MCF 10A (cell line): ENCODE measurements at places on chromosomes 7 and 10. TPM values are rescaled to one million over a fixed set of nuclear protein-coding genes. Genes with fewer than 3 reads are reported as not detected.

- H3K27me3 ChIP-seq = no peaks in the 10 kb centered on the region
- no peak for DNase-seq
- H3K4me3 ChIP-seq = no peak overlapping the region
- H3K36me3 ChIP-seq = peaks cover 25% of the 10 kb centered on the region
- H3K4me1 ChIP-seq = no peaks in the 10 kb centered on the region
- no peak overlapping the region for H3K27ac ChIP-seq
Observed at GRCh38 chr10:68423522-68423921, 16.4 kb upstream of the RUFY2 start.

DNA sequence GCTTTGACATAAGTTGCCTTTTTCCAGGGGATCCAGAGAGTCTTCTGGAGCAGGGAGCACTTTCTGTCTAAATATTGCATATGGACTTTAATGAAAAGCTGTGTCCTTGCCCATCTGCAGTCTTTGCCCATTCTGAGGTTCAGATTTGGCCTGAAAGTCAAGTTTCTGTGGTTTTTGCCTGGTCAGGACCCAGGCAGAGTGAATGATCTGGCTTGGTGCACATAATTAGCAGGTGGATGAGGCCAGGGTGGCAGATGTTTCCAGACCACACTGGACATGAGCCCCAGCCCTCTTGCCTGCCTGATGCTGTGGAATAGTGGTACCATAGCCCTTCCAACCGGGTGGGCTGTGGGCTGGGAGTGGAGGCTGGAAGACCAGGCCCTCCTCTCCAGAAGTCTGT lies 11.0 kb downstream of the HECW1 start:
- DNase-seq = no peak
- no peaks in the 10 kb centered on the region for H3K36me3 ChIP-seq
- no peak overlapping the region for H3K4me3 ChIP-seq
- peaks cover 9% of the 10 kb centered on the region for H3K27me3 ChIP-seq

DNA sequence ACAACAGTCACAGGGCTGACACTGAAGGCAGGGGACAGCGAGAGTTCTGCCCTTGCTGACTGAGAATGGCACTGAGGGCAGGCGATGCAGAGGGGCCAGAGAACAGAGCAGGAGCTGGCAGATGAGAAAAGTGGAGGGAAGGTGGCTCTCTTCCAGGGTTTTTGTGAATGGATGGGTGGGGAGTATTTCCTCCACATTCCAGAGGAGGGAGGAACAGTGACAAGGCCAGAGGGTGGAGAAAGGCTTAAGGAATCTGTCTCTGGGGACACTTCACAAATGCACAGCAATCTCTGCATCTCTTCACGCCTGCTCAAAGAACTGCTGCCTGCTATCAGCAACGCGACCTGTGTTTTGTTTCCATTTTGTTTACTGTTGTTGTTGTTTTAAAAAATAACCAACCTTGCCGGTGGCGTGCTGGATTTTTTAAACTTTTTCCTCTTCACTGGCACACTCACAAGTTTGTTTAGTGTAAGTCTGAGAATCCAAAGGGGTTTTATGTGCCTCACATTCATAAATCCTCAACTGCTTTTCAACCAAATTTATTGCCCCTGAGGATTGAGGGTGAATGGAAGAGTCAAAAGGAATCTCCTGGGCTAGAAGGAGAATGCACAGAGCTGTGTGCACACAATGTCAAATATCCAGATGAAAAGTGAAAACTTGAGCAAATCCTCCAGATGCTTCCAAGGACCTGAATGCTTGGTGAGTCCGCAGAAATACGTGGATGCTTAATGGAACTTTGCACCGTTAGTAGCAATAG lies 129.3 kb downstream of the GLI3 start:
- H3K27ac ChIP-seq = peak overlapping the region; percentile 63
- H3K36me3 ChIP-seq = peaks cover 27% of the 10 kb centered on the region
- DNase-seq = peak; percentile 51
- no peaks in the 10 kb centered on the region for H3K27me3 ChIP-seq
- peaks cover 55% of the 10 kb centered on the region for H3K4me1 ChIP-seq
- H3K4me3 ChIP-seq = peak overlapping the region; percentile 41

DNA sequence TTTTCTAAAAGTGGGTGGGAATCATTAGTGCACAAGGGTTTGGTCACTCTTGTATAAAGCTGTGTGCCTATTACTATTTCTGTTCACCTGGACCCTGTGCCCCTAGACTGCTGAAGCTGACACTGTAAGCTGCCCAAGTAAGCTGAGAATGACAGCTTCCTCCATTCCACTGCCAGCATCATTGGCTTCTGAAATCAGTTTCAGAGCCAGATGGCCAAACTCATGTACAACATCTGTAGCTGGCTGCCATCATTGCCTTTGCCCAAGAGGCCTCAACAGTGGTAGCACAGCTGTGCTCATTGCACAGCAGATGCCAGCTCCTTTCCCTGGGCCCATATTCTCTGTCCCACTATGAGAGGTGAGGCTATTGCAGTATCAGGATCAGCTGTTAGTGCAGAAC lies 165.7 kb downstream of the CPEB3 start:
- H3K27ac ChIP-seq = no peak overlapping the region
- no peak overlapping the region for H3K4me3 ChIP-seq
- H3K27me3 ChIP-seq = no peaks in the 10 kb centered on the region

DNA sequence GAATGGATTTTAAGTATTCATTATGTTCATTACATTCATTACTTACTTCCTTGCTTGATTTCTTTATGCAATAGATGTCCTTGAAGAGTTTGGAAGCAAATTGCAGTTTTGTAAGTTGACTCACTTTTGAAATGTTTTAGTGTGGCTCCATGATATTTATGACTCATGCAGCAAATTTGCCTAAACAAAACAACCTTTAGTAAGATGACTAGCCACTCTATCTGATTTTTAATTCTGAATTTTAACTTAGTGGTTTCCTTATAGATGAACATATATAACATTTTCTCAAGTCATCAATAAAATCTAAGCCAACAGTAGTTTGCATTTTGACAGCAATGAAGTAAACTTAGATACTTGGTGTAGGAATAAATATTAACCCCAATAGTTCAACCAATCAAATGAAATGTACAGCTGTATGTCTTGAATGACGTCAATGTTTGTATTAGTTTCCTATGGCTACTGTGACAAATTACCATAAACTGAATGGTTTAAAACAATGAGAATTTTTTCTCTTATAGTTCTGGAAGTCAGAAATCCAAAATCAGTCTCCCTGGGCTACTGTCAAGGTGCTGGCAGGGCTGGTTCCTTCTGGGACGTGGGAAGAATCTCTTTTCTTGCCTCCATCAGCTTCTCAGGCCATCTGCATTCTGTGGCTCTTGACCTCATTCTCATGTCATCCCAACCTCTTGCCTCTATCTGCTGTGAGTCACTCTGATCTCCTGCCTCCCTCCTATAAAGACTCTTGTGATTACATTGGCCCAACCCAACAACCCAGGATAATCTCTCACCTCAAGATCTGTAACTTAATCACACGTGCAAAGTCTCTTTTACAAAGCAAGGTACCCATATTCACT lies 73.4 kb downstream of the AHR start:
- H3K27ac ChIP-seq = peak overlapping the region; percentile 89
- no peaks in the 10 kb centered on the region for H3K27me3 ChIP-seq
- H3K4me1 ChIP-seq = peaks cover 27% of the 10 kb centered on the region
- H3K36me3 ChIP-seq = no peaks in the 10 kb centered on the region
- H3K4me3 ChIP-seq = no peak overlapping the region
- DNase-seq = peak; percentile 91

DNA sequence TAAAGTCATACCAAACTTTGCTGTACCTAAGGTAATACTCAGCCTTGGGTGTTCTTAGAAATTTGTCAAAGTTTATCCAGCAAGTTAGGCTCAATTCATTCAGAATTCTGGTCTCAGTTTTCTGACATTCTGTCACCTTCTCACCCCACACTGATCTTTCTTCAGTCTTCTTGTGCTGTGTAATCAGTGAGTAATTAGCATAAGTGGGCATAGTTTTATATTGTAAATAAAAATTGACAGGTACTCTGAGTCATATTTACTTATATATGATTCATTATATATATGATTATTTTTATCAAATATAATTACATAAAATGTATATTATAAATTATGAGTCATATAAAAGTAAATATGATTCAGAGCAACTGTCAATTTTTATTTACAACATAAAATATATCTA lies 170.9 kb upstream of the MAGI2 start:
- no peak overlapping the region for H3K27ac ChIP-seq
- no peaks in the 10 kb centered on the region for H3K36me3 ChIP-seq
- peaks cover 32% of the 10 kb centered on the region for H3K27me3 ChIP-seq
- no peaks in the 10 kb centered on the region for H3K4me1 ChIP-seq
- H3K4me3 ChIP-seq = no peak overlapping the region
- DNase-seq = no peak

GRCh38 chr10:103736763-103737162 lies 118.6 kb downstream of the SH3PXD2A start:
- peak; percentile 72 for DNase-seq
- no peak overlapping the region for H3K27ac ChIP-seq
- H3K27me3 ChIP-seq = no peaks in the 10 kb centered on the region
- H3K4me3 ChIP-seq = no peak overlapping the region

- no peak for DNase-seq
- peaks cover 48% of the 10 kb centered on the region for H3K4me1 ChIP-seq
- H3K36me3 ChIP-seq = no peaks in the 10 kb centered on the region
Observed at GRCh38 chr10:117805139-117805538, 241.6 kb downstream of the RAB11FIP2 start.

GRCh38 chr10:32131388-32131787 lies 75.2 kb upstream of the KIF5B start:
- H3K27me3 ChIP-seq = no peaks in the 10 kb centered on the region
- H3K36me3 ChIP-seq = no peaks in the 10 kb centered on the region
- H3K4me3 ChIP-seq = no peak overlapping the region
- H3K4me1 ChIP-seq = no peaks in the 10 kb centered on the region
- no peak for DNase-seq
- no peak overlapping the region for H3K27ac ChIP-seq

- H3K27ac ChIP-seq = no peak overlapping the region
- H3K4me1 ChIP-seq = no peaks in the 10 kb centered on the region
- no peaks in the 10 kb centered on the region for H3K27me3 ChIP-seq
Observed at GRCh38 chr7:158011941-158012340, 575.7 kb downstream of the PTPRN2 start.

- no peak overlapping the region for H3K4me3 ChIP-seq
- peaks cover 6% of the 10 kb centered on the region for H3K4me1 ChIP-seq
- H3K36me3 ChIP-seq = no peaks in the 10 kb centered on the region
Observed at GRCh38 chr7:117017017-117017451, 63.7 kb downstream of the ST7 start.

GRCh38 chr10:91610444-91610843 lies 22.4 kb downstream of the PPP1R3C start:
- no peaks in the 10 kb centered on the region for H3K36me3 ChIP-seq
- H3K4me3 ChIP-seq = no peak overlapping the region
- H3K27me3 ChIP-seq = no peaks in the 10 kb centered on the region
- peaks cover 34% of the 10 kb centered on the region for H3K4me1 ChIP-seq
- no peak for DNase-seq

- peaks cover 20% of the 10 kb centered on the region for H3K36me3 ChIP-seq
- DNase-seq = no peak
- H3K4me1 ChIP-seq = no peaks in the 10 kb centered on the region
- H3K4me3 ChIP-seq = no peak overlapping the region
- no peak overlapping the region for H3K27ac ChIP-seq
Observed at GRCh38 chr10:124955243-124955642, 13.3 kb downstream of the ZRANB1 start.

- no peak for DNase-seq
- no peaks in the 10 kb centered on the region for H3K4me1 ChIP-seq
- no peaks in the 10 kb centered on the region for H3K27me3 ChIP-seq
Observed at GRCh38 chr10:121797490-121797889, 130.3 kb downstream of the ATE1 start.

GRCh38 chr10:98489561-98490481 lies 43.1 kb upstream of the HPS1 start:
- H3K4me3 ChIP-seq = no peak overlapping the region
- no peak overlapping the region for H3K27ac ChIP-seq
- no peaks in the 10 kb centered on the region for H3K4me1 ChIP-seq
- no peaks in the 10 kb centered on the region for H3K36me3 ChIP-seq

GRCh38 chr7:3732395-3733005 lies 431.4 kb downstream of the SDK1 start:
- no peaks in the 10 kb centered on the region for H3K27me3 ChIP-seq
- no peak for DNase-seq
- H3K27ac ChIP-seq = no peak overlapping the region
- H3K4me1 ChIP-seq = no peaks in the 10 kb centered on the region
- no peaks in the 10 kb centered on the region for H3K36me3 ChIP-seq

Gene FAM13C
- total RNA-seq = not detected in 2 replicates

Gene ZNF786
- 5.6 and 6.7 TPM in 2 replicates for total RNA-seq

Gene TFEC
- total RNA-seq = not detected in 2 replicates

Gene RELN
- not detected in 2 replicates for total RNA-seq

Gene VSTM4
- total RNA-seq = not detected in 2 replicates

Gene FAM237B
- not detected in 2 replicates for total RNA-seq

Gene FAM25A
- total RNA-seq = not detected in 2 replicates

Gene LMOD2
- not detected in 2 replicates for total RNA-seq
